DMS79 treated with DMSO at 0.1 percent for 48 hours (cell line): ENCODE measurements at places on chromosomes 12 and 14.
A peak's percentile ranks its signal among the peaks of the same experiment; 100 is the strongest.

GRCh38 chr12:92608151-92609091, 94.4 kb upstream of the PLEKHG7 start:
- no peak for DNase-seq

DNA sequence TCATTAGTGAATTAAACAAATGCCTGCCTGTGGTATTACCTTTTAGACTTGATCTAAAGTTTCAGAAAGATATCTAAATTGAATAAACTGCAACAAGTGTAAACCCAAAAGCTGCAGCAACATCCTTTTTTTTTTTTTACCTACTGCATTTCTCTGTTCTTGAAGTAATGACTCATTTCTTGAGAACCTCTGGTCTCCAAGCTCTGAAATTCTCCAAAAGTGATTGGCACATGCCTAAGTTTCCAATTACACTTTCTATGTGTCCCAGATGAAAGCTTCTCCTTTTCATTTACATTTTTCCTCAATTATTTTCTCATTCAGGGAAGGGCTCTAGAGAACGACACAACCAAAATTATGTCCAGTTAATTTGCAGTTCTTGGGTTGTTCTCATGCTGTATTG, 435.2 kb upstream of the DCN start:
- no peak for DNase-seq

DNA sequence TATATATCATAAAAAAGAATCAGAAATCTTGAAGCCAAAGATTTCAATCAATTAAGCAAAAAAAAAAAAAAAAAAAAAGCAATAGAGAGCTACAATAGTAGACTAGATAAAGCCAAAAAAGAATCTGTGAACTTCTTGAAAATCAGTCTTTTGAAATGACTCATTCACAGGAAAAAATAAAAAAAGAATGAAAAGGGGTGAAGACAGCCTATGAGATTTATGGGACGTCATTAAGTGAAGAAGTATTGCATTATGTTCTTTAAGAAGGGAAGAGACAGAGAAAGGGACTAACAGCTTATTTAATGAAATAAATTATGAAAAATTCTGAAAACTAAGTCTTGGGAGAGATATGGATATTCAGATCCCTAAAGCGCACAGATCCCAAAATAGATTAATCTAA, 103.8 kb downstream of the ACSS3 start:
- no peak for DNase-seq

DNA sequence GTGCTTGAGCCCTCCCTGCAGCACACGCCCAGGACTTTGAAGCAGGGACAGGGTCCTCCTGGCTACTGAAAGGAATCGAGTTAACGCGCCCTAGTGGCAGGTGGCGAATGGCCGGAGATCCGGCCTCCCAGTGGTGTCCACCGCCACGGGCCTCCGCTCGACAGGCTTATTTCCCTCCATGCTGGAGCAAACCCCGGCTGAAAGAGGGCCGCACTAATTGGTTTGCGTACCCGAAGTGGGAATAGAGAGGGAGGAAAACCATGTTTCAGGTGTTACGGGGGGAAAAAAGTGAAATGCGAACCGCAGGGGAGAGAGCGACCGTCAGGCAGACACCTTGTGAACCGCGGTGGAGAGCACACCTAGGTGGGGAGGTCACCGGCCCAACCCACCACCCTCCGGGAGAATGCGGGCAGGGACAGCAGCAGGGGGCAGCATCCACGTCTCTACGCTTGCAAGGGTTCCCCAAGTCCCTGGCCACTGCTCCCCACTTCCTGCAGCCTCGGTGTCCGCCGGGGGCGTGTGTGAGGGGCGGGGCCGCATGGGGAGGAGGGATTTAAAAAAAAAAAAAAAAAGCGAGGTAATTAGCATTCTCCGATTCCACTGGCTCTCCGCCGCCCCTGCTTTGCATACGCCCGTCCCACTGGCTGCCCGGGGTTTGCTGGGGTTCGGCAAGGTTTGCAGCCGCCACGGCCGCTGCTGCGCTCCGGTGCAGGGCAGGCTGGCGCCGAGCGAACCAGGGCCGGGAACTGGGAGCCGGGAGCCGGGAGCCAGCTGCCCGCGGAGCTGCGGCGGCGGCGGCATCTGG, 224.6 kb upstream of the CRY1 start:
- DNase-seq: peak; percentile 88

- no peak for DNase-seq
Observed at GRCh38 chr14:88872976-88873375, 48.5 kb downstream of the TTC8 start.

- DNase-seq: no peak
Observed at GRCh38 chr14:49754570-49755097, 13.3 kb upstream of the KLHDC2 start.

DNA sequence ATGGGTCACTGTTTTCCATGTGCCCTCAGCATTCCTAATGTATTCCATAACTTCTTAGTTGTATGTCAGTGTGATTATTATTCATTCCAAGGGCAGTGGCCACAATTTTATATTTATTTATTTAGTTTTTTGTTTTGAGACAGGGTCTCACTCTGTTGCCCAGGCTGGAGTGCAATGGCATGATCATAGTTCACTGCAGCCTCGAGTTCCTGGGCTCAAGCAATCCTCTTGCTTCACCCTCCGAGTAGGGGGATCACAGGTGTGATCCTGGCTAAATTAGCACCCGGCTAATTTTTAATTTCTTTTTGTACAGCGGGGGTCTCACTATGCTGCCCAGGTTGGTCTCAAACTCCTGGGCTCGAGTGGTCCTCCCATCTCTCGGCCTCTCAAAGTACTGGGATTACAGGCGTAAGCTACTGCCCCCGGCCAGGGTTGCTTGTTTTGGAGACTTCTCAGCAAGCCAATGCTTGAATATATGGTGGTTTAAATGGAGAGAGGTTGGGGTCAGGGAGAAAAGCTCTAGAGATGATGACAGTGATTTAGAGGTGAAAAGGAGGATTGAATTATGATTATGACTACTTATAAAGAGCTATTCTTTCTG, 7.6 kb downstream of the GPRC5A start:
- no peak for DNase-seq

DNA sequence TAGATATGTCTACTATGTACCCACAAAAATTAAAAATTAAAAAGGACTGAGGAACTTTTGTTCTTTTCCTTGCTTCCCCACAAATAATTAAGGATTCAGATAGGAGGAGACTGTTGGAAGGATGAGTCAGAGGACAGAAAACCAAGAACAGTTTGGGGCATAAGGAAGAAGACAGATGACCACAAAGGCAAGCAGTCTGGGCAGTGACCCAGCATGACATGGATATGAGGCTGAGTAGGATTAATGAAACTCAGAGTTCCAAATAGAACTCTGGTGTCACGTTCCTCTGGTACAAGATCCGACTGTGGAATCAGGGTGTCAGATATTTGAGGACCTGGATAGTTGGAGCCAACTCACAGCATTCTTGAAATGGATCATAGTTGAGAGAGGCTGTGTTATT, 89.3 kb upstream of the SLC38A4 start:
- DNase-seq: no peak

DNA sequence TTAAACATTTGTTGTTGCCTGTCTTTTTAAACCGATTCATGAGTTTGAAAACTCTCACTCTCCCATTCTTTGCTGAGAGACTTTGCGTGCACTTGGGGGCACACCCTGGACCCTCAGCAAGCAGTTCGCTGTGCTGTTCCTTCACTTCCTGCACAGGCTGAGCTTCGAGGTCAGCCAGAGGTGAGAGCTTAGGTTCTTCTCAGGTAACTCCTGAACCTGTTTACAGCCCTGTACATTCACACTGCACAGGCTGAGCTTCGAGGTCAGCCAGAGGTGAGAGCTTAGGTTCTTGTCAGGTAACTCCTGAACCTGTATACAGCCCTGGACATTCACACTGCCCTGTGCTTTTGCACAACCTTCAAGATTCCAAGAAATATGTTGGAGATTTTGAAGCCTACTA, 9.8 kb upstream of the CLECL1 start:
- no peak for DNase-seq

- DNase-seq: no peak
Observed at GRCh38 chr14:60648249-60648933, 886 bp downstream of the SIX1 start.

DNA sequence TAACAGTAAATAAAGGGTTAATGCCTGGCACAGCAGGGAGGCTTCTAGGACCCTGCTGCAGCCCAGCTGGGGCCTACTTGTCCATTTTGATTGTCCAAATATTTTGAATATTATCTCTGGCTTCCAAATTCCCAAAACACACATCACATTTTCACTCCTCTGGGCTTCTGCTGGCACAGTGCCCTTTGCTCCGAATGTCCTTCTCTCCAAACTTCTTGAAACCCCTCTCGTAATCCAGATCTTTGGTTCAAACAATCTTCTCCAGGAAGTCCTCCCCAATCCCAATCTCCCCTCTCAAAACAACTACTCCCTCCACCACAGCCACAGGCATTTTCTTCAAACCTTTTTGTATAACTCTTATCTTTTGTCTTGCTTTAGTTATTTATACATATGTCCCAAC, 225.6 kb downstream of the PPM1H start:
- no peak for DNase-seq

GRCh38 chr14:96863327-96863985, 66.3 kb downstream of the VRK1 start:
- peak; percentile 65 for DNase-seq

DNA sequence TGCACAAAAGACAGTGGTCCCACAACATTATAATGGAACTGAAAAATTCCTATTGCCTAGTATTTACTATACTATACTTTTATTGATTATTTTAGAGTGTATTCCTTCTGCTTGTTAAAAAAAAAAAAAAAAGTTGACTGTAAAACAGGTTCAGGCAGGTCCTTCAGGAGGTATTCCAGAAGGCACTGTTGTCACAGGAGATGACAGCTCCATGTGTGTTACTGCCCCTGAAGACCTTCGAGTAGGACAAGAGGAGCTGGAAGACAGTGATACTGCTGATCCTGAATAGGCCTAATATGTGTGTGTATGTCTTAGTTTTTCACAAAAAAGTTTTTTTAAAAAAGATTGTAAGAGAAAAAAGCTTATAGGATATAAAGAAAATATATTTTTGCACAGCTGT, 12.3 kb downstream of the UBE2N start:
- no peak for DNase-seq

DNA sequence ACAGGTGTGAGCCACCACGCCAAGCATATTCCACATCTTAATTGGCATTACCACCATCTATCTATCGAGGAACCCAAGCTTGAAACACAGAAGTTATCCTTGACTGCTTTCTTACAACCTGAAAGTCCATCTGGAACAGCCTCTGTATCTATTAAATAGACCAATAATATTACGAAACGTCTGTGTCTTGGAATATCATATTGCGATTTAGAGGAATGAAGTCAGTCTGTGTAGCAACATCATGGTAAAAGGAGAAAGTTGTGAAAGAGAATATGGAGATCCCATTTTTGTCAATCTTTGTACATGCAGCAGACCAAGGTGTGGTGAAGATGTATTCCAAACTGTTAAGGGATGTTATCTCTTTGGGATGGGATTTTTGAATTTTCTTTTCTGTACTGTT, 25.8 kb upstream of the MAX start:
- no peak for DNase-seq

- no peak for DNase-seq
Observed at GRCh38 chr14:23052182-23052623, 5.1 kb downstream of the CDH24 start.

- DNase-seq: no peak
Observed at GRCh38 chr14:77605392-77605972, 11.0 kb downstream of the SPTLC2 start.

DNA sequence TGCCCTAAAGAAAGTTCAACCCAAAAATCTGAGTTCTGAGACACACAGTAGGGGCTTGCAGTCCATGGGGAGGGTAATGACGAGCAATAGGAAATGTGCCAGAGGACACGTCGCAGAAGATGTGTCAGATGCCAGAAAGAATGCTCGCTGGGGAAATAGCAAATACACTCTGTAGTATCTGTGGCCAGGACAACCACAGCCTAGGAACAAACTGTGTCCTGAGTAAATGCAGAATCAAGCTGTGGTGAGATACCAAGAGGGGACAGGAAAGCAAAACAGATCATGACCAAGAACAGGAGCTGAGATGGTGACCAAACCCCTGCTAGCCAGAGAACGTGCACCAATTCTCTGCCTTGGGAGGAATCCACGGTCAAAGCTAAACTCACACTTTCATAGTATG, 9.1 kb downstream of the CRACR2A start:
- no peak for DNase-seq

GRCh38 chr14:99737451-99737951, 53.4 kb downstream of the CYP46A1 start:
- DNase-seq: peak; percentile 48

- DNase-seq: peak; percentile 49
Observed at GRCh38 chr12:91931111-91931510, 214.5 kb downstream of the BTG1 start.

DNA sequence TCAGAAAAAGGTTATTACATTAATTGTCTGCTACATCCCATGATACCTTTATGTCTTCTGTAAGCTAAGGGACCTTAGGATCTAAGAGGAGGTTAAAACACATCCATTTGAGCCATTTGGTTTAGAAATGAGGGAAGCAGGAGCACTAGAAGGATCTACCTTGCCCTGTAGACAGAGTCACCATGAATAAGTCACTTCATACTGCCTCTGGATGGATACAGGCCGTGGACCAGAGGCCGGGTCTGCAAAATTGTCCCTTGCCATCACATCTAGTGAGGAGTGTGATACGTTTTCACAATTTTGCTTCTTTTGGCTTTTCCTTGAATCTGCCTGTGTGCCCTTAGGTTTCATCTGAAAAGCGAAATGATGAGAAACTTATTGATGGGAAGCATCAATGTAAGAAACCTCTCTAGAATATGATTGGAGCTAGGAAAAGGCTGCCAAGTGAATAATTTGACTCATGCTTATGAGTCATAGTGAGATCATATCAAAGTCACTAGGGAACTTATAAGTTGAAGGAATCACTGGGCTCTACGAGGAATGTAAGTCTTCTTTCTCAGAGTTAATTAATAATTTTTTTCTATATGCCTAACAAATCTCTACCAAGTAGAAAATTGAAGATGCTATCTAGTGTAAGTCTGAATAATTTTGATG, 10.8 kb downstream of the GLRX5 start:
- DNase-seq: no peak

GRCh38 chr14:20332431-20332787, 670 bp downstream of the CCNB1IP1 start:
- peak; percentile 65 for DNase-seq

DNA sequence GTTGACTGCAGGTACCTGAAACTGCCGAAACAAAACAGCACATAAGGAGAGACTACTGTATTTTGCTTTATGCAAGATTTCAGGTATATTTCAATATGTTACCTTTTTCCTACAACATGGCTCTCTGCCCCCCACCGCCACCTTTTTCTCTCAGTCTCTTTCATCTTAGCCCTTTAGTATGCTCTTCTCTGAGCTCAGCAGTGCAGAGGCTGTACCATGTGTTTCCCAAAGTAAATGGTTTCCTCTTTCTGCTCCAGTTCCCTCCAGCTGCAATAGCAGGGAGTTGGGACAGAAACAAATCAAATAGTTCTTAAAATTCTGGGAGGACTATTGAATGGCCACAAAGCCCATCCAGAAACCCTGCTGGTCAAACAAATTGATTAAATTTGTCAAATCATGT, 4.3 kb downstream of the AMN1 start:
- DNase-seq: no peak

- DNase-seq: no peak
Observed at GRCh38 chr14:102417001-102417431, 54.3 kb downstream of the TECPR2 start.
